ENCODE measurements at places on chromosomes 13 and 19. TPM values are rescaled to one million over a fixed set of nuclear protein-coding genes. Genes with fewer than 3 reads are reported as not detected.

Gene FFAR1
- not detected for total RNA-seq

Gene MTUS2
- not detected for total RNA-seq

Gene MYPOP
- 11.3 TPM for total RNA-seq

Gene OR7A5
- not detected for total RNA-seq

Gene CPB2
- not detected for total RNA-seq

Gene PLVAP
- not detected for total RNA-seq

Gene SLC35E1
- total RNA-seq = 16.7 TPM

Data from A549 treated with ZK216348 at 1 μM for 4 hours (cell line).